AG09309 (cell line): ENCODE measurements at places on chromosomes 7 and 10.

GRCh38 chr10:116026315-116026714, 246.7 kb downstream of the GFRA1 start:
- DNase-seq, result no peak

GRCh38 chr10:111491154-111491553, 414.3 kb downstream of the ADRA2A start:
- DNase-seq, result no peak

DNA sequence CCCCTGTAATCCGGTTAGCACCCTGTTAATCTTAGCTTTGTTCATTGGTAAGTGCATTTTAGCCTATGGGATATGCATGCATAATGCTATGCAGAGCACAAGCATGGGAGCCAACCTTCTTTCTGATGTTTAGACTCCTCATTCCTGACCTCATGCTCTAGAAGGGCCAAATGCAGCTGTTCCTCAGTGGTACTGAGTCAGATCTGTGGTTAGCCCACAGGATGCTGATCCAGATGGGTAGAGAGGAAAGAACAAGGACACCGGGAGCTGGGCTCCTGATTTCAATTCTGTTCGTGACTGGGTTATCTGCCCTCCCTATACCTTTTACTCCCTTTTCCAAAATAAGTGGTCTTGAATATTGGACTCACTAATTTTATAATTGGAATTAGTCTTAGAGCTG, 31.7 kb upstream of the C10orf90 start:
- DNase-seq, result no peak

DNA sequence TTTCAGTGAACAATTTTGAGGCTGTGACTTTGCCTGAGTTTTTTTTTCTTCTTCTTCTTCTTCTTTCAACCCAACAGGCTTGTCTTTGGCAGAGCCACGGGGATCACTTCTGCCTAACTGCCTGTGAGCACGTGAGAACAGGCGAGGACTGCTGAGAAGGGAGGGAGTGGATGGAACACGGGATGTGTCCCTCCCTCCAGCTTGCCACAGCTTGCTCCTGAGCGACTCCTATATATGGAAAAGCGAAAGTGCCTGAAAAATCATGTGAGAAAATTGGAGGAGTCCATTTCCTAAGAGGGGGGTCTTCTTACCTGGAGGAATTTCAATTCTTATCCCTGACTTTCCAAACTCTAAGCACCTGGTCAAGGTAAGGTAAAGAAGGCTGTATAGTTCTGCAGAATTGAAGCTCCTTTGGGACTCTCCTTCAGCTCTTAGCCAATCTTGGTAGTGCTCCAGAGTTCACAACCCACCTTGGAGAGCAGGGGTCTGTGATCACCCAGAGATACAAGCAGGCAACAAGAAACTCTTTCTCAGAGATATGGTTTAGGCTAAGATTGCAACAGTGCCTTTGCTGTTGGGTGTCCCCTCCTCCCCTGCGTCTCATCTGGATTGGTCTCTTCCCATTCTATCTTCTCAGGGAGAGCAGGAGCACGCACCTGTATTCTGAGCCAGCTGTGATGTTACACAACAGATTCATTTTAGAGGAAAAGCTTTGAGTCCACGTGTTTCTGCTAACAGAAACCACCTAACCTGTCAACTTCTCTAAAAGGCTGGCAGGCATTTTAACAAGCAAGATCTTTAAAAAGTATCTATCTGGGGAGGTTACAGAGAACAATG, at the start of gene MAT1A:
Gene MAT1A (minus strand): TSS at position 208 of the 837 bp plus-strand sequence. CDS start 235 bp downstream, outside the sequence.
- DNase-seq, result no peak

DNA sequence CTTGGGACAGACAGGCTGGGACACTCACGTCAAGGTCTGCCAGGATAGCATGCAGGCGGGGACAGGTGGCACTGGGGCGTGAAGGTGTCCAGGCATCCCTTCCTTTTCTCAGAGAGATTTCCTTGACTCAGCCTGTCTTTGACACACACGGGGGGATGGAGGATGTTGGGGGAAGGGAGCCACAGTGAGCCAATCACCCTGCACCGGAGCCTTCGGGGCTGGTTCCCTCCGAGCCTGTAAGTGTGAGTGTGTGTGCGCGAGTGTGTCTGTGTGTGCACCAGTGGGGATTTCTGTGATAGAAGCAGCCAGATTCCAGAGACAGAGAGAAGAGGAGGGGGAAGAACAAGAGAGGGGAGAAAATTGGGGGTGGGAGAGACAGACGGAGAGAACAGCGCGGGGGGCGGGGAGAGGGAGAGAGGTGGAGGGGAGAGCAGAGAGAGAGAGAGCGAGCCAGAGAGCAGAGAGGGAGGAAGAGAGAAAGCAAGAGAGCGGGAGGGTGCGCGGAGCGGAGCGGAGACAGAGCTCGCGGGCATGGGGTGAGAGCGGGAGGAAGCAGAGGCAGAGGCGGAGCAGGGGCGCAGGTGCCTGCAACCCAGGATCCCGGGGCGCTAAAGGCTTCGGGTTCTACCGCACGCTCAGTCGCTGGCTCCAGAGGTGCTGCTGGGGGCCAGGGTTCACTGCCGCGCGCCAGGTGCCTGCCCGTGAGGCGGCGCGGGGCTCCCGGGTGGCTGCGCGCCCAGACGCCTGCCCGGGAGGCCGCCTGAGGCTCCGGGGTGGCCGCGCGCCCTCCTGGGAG, 466 bp upstream of the GPR26 start:
- no peak for DNase-seq

DNA sequence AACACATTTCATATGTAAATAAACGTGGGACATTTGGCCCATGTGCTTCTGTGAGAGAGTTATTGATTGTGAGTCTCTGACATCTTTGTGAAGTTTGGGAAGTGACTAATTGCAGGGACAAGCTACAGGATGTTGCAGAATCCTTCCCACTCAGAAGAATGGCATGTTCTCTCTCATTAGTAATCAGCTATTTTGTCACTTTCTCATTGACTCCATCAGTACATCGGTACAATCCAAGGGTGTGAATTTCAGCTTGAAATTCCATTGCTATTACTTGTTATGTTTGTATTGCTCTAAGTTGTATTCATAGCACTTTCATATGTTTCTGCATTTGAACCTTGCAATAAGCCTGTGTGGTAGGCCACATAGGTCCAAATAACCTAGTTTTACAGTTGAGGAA, 100.0 kb upstream of the KCNMA1 start:
- DNase-seq, result peak; percentile 80

GRCh38 chr10:1316121-1316808, 260.1 kb downstream of the WDR37 start:
- no peak for DNase-seq

- DNase-seq, result peak; percentile 98
Observed at GRCh38 chr10:78255796-78256638, 222.4 kb downstream of the RPS24 start.

- DNase-seq, result no peak
Observed at GRCh38 chr7:135509589-135509838, 388 bp downstream of the CNOT4 start.

GRCh38 chr7:99094401-99094800, 49.5 kb downstream of the SMURF1 start:
- no peak for DNase-seq

DNA sequence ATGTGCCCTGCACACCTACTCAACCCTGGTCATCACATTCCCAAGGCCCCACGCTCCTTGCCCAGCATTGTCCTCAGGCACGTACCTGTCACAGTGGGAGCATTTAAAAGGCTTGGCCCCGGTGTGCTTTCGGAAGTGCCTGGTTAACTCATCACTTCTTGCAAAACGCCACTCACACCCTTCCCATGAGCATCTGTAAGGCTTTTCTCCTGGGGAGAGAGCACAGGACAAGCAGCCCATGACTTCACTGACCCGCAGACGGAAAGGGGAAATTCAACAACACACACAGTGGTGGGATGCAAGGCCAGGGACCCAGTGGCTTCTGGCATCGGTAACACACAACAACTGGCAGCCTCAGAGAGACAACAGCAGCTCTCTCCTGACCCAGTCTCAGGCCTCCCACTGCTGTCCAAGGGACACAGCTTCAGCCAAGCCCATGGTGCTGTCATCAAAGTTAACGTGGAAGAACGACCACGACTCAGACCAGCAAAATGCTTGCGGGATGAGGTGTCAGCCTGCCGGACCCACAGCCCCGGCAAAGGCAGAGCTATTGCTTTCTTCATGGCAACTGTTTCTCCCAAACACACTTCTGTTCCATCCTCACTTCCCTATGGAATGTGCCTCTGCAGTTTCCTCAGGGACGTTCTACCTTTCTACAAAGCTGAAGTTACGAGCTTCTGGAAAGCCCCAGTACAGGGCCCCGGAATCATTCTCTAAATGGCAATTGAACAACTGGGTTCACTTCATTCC, 4.8 kb downstream of the KLF6 start:
- DNase-seq, result no peak

DNA sequence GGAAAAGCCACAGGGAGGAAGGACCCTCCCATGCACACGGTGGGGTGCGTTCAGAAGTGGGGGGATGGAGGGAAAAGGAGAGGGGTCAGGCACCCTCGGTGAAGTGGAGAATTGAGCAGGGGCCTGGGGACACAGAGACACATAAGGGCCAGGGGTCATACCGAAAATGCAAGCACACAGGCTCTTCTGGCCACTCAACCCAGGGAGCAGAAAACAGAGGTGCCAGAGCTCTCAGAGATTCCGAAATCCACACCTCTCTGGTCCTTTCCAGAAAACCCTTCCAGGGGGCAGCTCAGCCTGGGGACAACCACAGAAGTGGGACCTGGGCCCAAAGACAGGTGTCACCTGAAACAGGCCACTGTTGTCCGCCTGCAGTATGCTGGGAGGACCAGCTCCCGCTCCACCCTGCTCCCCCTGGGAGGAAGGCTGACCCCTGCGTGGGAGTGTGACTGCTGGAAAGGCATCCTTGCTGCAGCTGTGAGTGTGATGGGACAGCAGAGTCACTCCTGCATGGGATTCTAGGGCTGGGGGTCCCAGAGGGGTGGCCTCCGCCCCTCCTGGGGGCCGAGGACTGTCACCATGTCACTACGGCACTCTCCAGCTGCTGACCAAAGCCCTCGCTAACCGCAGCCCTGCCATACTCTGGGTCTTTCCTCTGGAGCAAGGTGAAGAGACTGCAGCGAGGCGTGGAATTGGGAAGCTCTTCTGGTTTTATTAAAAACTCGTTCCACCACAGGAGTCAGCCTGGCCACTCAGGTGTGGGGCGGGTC, 63.1 kb downstream of the TMEM209 start:
- DNase-seq, result no peak

DNA sequence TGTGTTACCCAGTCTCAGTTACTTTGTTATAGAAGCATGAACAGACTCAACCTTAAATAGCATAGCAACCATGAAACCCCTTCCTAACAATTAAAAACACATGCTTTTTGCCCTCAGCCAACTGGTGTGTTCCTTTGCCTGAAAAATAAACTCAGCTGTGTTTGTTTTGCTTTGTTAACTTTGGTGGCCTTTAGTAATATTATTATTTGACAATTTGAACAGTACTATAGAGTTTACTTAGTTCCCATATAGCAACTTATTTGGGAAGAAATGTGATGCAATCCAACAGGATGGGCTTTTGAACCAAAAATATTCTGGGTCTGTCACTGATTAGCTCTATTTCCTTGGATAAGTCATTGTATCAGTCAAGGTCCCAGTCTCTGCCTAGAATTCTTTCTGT, 22.5 kb upstream of the MKLN1 start:
- no peak for DNase-seq

DNA sequence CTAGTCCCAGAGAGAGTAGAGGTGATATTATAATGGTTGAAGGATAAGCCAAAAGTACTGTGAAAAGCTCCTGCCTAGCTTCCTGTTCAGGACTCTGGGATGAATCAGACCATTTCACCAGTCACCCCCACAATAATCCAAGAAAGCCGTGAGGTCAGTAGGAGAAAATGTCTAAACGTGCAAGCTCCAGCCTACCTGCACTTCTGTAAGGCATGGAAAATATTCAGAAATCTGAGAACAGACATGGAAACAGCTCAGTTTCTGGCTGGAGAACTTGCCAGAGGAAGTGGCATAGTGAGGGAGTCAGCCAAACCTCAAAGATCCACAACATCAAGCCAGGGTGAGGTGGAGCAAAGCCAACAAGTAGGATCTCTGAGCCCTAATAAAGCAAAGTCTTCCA, 58.2 kb downstream of the ELAPOR2 start:
- no peak for DNase-seq

GRCh38 chr10:52170776-52171175, 143.3 kb upstream of the DKK1 start:
- DNase-seq, result no peak

GRCh38 chr10:8418631-8419030, 364.1 kb downstream of the GATA3 start:
- peak; percentile 68 for DNase-seq

DNA sequence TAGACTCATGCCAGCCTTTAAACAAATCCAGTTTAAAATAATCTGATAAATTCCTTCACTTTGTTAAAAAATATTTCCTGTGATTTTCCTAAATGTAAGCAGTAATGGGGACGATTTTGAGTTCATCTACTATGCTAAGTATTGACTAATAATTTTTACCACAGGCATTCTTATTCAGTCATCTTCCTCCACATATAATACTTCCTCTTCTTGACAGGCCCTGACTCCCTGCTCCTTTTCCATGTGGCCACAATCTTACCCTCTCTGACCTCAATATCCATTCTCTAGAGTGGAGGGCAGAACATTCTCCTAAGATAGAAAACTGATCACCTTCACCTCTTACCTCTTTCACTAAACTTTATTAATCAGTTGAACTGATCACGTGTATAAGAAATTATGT, 7.8 kb downstream of the DNAJC2 start:
- DNase-seq, result no peak

DNA sequence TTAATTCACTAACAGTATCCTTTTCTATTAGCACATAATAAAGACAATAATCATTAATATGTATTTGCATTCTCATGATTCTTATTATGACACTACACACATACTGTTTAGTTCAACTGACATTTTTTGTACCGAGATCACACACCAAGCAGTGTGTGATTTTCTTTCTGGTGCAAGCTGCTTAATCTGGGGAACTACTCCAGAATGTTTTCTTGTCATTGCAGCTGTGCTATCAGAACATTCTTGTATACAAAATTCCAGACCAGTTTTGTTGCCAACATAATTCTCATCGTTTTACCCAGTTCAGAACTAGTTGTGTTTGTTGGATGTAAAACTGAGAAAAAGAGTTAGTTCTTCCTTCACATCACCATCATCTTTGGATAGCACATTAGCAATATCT, 37.4 kb downstream of the VKORC1L1 start:
- DNase-seq, result no peak

- no peak for DNase-seq
Observed at GRCh38 chr7:55513868-55514267, 58.4 kb downstream of the VOPP1 start.

GRCh38 chr7:137454246-137454724, 110.8 kb upstream of the PTN start:
- no peak for DNase-seq

GRCh38 chr7:30467271-30467670, 11.3 kb downstream of the NOD1 start:
- DNase-seq, result no peak

- peak; percentile 14 for DNase-seq
Observed at GRCh38 chr7:108875139-108875538, 305.5 kb downstream of the DNAJB9 start.

DNA sequence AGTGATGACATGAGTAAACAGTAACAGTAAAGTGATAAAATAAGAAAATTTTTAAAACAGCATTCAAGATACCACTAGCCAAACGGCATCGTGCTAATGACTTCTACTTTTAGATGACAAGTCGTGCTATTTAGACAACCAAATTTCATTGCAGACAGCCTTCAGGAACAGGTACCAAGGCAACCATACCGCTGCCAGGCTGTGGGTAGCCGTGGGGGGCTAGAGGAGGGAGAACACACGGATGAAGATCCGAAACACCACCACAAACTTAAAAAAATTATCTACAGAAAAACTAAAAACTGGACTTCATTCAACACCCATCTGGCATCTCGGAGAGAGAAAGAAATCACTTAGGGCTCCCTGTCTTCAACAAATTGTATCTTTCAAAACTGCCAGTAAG, 89.6 kb downstream of the RSU1 start:
- no peak for DNase-seq

GRCh38 chr10:99529591-99530107, 3.1 kb upstream of the NKX2-3 start:
- no peak for DNase-seq
